ENCODE measurements at places on chromosomes 7 and 10. TPM values are rescaled to one million over a fixed set of nuclear protein-coding genes. Genes with fewer than 3 reads are reported as not detected.

The CLDN15 gene
- 19.6 TPM for total RNA-seq

The GPR15LG gene
- total RNA-seq, result not detected

The CYP2E1 gene
- 0.13 TPM for total RNA-seq

The TIMM23B gene
- total RNA-seq, result 18.0 TPM

The MMRN2 gene
- total RNA-seq, result not detected

The CDC14C gene
- total RNA-seq, result not detected

The SLC16A12 gene
- not detected for total RNA-seq

The COL1A2 gene
- 0.21 TPM for total RNA-seq

The NUTM2E gene
- total RNA-seq, result 0.11 TPM

The IFT22 gene
- 11.1 TPM for total RNA-seq

The SH3PXD2A gene
- 9.4 TPM for total RNA-seq

The MMD2 gene
- total RNA-seq, result not detected

The LIPJ gene
- not detected for total RNA-seq

The TMEM139 gene
- 0.65 TPM for total RNA-seq

The ATOH7 gene
- total RNA-seq, result not detected

The RPS24 gene
- total RNA-seq, result 1,455 TPM

The CHAT gene
- total RNA-seq, result not detected

The RBP3 gene
- not detected for total RNA-seq

The GNAI1 gene
- not detected for total RNA-seq

The NPC1L1 gene
- not detected for total RNA-seq

The HERPUD2 gene
- 30.4 TPM for total RNA-seq

The FOXI2 gene
- not detected for total RNA-seq

The PKD2L1 gene
- 0.10 TPM for total RNA-seq

The DTX2 gene
- total RNA-seq, result 28.0 TPM

The RPEL1 gene
- total RNA-seq, result 0.16 TPM

The CWF19L1 gene
- 46.9 TPM for total RNA-seq

The CLRN3 gene
- total RNA-seq, result not detected

The HMX3 gene
- not detected for total RNA-seq

The FAM180A gene
- total RNA-seq, result not detected

The METTL27 gene
- not detected for total RNA-seq

The SPAM1 gene
- not detected for total RNA-seq
